ENCODE measurements at places on chromosomes 7 and 10. TPM values are rescaled to one million over a fixed set of nuclear protein-coding genes. Genes with fewer than 3 reads are reported as not detected.

DNA sequence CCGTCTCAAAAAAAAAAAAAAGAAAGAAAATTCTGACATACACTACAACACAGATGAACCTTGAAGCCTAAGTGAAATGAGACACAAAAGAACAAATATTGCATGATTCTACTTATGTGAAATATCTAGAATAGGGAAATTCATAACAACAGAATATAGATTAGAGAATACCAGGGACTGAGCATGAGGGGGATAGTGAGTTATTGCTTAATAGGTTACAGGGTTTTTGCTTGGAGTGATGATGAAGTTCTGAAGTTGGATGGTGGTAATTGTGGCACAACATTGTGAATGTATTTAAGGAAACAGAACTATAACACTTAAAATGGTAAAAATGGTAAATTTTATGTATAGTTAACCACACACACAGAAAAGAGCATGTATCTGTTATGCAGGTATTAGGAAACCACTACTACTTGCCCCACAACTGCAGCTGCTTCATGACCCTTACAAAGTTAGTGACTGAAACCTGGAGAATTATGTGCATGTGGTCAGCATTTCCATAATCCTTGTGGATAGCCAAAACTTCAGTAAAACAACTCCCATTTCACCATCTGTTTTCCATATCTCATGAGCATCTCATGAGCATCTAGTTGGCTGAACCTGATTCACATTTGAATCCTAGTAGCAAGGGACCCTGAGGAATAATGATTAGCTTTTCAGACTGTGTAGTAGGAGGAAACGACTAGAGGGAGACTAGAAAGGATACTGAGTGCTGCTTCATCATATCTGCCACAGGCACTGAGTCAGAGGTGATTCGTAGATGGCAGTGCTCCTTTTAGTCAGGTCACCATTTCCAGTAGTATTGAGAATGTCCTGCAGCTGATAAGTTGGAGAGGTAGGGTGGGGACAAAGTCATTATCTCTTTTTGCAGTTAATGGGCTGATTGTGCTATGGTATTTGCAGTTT lies 26.3 kb downstream of the SAMD8 start:
- peak; percentile 65 for DNase-seq

GRCh38 chr7:134184767-134185166 lies 57.6 kb downstream of the LRGUK start:
- peak; percentile 20 for DNase-seq

The H2BK1 gene
- total RNA-seq, result not detected

The NEUROD6 gene
- not detected for total RNA-seq

GRCh38 chr7:69429911-69430383 lies 168.3 kb upstream of the AUTS2 start:
- DNase-seq, result peak; percentile 71

DNA sequence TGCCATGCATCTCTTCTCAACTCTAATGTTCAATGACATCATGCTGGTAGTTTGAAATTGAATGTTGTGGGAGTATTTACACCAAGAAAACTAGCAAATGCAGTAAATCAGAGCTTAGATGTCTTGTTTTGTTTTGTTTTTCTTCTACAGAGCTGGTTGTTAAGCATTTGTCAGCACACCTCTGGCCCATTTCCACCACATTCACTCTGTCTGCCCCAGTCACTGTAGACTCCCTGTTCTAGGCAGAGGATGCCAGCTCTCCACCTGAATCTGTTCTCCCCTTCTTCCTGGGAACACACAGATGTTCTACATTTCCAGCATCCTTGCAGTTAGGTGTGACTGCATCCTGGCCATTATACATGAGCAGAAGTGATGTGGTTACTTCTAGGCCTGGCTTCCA lies 4.1 kb upstream of the ARHGAP22 start:
- no peak for DNase-seq

GRCh38 chr10:133195096-133195495 lies 34.9 kb upstream of the UTF1 start:
- no peak for DNase-seq

The GDF2 gene
- not detected for total RNA-seq

GRCh38 chr10:1715821-1716220 lies 21.5 kb downstream of the ADARB2 start:
- DNase-seq, result no peak

DNA sequence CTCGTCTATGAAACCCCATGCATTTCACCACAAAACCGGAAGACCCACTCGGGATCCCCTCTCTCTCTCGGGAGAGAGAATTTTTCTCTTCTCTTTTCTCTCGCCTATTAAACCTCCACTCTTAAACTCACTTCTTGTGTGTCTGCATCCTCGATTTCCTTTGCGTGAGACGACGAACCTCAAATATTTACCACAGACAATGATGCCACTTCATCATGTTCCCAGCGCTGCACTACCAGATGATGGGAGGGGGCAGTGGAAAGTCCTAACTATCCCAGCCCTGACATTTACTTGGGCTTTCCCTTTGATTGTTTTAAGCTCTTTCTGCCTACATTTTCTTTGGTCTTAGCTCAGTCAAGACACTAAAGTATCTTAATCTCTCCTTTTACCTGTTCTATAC lies 906.7 kb downstream of the GRID1 start:
- no peak for DNase-seq

The XRCC2 gene
- 1.6 TPM for total RNA-seq

GRCh38 chr10:1048349-1048731 lies 579 bp downstream of the IDI1 start:
- peak; percentile 46 for DNase-seq

The CACUL1 gene
- 49.9 TPM for total RNA-seq

Data from astrocyte (in vitro differentiated cells and primary cell).